ENCODE measurements at places on chromosomes 5 and 9.

GRCh38 chr5:172002840-172003512, 3.5 kb downstream of the FBXW11 start:
- DNase-seq = peak; percentile 26

DNA sequence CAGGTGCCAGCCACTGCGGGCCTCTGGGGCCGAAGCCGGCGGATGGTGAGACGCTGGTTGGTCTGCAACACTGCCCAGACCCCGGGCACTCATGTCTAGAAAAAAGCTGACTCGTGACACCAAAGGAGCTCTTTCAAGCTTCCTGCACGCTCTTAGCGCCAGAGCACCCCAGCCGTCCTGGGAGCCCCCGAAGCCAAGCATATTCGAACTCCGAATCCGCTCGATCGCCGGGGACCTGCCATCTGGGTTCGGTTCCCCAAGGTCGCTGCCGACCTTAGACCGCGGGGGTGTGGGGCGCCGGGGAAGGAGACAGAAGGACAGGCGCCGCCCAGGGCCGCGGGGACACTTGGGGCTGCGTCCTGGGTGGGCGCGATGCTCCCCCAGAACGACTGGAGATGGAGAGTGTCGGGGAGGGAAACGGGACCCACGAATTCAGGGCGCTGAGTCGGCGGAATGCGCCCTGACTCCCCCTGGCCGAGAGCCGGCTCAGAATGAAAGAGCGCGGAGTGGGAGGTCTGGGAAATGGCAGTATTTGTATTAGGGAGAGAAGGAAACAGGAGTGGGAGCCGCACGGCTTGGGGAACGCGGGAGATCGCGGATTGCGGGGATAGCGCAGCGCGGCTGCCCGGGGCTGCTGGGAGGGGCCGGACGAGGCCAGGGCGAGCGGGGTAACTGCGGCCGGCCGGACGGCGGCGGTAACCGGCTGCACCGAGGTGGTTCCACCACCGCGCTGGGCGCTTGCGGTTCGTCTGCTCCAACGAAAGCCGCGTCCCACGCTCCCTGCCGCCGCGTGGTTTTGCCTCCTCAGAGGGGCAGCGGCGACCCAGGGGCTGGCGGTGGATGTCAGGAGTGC, 20.1 kb upstream of the MARCHF6 start:
- peak; percentile 26 for DNase-seq

DNA sequence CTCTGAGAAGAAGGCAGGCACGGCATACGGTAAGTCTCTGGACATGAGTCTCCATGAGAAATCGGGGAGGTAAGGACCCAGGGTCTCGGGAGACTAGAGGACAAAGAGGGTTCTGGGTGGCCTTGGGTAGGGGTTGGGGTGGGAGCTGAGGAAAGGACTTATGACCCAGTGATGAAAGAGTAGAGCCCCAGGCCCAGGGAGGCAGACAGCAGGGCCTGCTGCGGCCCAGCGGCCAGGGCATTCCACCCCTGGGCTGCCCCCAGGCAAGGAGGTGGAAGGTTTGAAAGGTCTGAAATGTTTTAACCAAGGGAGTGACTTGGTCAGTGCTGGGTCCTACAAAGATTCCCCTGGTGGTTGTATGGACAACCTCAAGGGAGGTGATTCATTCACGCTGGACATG, 89.1 kb downstream of the CRB2 start:
- DNase-seq = no peak

DNA sequence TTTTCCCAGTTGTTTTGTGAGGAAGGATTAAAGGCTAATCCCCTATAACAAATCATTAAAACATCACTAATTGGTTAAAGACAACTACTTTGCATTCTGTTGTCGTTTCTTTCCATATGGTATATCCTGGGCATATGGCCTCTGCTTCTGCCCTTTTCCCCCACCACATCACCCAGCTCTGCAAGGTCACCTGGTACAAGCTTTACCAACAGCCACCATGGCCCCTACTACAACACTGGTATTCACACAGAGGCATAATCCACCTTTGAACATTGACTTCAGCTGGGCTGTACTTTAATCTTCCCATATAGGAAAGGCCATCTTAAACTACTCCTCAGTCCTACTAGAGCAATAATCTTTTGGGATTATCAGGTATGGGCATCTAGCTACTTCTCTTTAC, 866.1 kb downstream of the TLE4 start:
- DNase-seq = no peak

- DNase-seq = no peak
Observed at GRCh38 chr5:10624206-10624605, 60.3 kb downstream of the ANKRD33B start.

GRCh38 chr5:157544623-157544989, 31.0 kb downstream of the ADAM19 start:
- no peak for DNase-seq

- DNase-seq = no peak
Observed at GRCh38 chr5:67209141-67209771, 12.7 kb upstream of the CD180 start.

GRCh38 chr5:26805076-26805475, 233.3 kb downstream of the CDH9 start:
- no peak for DNase-seq

DNA sequence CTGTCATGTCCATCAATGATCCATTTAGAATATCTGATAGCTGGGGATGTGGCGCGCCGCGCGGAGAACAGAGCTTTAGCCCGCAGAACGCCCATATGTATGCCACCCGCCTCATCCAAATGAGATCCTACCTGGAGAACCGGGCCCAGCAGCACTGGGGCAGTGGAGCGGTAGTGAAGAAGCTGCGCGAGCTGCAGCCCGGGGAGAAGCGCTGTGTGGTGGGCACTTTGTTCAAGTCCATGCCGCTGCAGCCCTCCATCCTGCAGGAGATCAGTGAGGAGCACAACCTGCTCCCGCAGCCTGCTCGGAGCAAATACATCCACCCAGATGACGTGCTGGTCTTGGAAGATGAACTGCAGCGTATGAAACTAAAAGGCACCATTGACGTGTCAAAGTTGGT, 313.7 kb downstream of the NR2F1-AS1 start:
- no peak for DNase-seq

DNA sequence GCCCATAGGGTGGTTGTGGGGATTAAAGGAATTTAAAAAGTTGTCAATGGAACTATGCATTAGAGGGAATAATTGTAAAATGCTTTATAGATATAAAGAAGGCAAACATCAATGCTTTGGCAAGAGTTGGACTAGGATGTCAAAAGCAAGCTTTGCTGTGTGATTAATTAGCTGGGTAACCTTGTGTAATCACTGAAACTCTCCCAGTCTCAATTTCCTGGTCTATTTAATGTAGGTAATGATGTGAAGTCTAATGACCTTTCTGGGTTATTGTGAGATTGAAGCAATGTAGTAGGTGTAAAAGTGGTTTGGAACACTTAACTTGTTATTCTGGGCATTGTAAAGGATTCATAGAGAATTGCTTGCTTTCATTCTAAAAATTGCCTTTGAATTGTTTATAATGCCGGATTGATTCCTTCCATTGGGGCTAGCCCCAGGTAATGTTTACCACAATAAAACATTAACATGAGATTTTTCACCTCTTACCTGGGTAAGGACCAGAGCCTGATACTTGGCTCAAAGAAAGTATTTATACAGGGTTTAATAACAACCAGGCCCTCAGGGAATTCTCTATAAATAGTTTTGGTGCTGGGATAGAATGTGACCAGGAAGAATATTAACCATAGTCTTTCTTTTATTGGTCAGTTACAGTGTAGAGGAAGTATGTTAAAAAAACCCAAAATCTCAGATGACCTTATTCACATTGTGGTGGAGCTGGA, 30.0 kb upstream of the CLINT1 start:
- DNase-seq = no peak

- DNase-seq = no peak
Observed at GRCh38 chr9:20369391-20369790, 252.9 kb downstream of the MLLT3 start.

- DNase-seq = peak; percentile 8
Observed at GRCh38 chr5:33588654-33589372, 148.0 kb downstream of the TARS1 start.

DNA sequence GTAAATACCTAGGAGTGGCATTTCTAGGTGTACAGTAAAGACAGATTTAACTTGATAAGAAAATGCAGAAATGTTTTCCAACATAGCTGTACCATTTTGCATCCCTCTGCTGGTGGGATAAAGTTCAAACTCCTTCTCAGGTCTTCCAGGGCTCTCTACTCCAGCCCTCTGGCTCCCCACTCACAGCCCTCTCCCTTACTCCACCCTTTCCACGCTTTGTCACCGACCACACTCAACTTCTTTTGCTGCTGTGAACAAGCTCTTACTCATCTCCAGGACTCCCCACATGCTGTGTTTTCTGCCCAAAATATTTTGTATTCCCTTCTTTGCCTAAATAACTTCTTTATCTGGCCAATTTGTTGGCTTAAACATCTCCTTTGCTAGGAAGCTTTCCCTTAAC, 90.6 kb upstream of the OSMR start:
- DNase-seq = no peak

DNA sequence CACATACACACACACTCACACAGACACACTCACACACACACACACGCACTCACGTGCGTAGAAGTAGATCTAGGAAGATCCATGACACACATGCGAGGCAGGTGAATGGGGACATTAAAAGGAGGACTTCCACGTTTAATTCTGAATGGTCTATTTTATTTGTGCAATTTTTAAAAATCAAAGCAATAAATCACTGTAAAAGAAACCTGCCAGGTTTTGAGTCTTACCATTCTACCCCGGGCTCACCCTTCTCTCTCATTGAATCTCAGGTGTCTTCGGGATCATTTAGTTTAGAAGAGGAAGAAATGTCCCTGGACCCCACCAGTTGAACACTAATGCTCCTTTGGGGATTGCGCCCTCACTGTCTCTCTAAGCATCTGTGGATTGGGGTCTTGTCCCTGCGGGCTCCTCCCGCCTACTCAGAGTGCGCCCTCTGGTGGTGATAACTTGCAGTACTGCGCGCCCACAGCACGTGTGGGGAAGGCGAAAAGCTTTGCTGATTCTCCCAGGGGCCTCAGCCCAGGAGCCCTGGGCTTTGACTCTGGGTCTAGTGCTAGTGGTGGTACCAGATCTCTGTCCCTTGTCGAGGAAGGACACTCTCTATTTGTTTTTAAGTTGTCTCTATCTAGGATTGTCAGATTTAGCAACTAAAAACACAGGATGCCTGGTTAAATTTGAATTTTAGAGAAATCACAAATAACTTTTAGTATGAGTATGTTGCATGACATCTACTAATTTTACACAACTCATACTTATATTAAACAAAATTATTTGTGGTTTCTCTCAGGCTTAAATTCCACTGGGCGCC, 34.8 kb downstream of the BOD1 start:
- DNase-seq = peak; percentile 27

DNA sequence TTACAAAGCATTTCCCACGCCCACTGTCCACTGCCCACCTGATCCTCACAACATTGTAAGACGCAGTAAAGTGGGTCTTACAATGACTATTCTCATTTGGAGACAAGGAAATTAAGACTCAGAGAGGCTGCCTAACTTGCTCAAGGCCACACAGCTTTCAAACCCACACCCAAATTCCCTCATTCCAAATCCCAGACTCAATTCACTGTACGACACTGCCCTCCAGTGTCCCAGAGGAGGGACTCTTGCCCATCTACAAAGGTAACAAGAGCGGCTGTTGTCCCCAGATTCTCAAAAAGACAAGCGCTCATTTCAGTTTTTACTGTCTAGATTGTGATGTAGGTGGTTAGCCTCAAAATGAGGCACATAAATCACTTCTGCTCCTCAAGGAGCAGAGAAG, 184.6 kb downstream of the ACTL7B start:
- DNase-seq = no peak

DNA sequence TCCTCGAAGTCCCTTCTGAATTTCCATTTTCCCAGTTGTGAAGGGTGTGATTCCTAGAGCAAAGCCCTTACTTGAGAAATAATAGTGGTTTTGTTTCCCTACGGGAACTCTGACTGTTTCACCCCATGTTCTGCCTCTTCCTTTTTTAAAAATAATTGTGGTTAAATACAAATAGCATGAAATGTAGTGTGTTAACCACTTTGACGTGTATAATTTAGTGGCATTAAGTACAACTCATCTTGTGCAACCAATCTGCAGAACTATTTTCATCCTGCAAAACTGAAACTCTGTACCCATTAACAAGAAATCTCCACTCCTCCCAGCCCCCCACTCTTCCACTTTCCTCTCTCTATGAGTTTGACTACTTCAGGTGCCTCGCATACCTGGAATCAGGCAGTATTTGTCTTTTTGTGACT, 35.6 kb upstream of the HAND1 start:
- DNase-seq = no peak

GRCh38 chr9:94719878-94720277, 6.6 kb upstream of the AOPEP start:
- no peak for DNase-seq

- no peak for DNase-seq
Observed at GRCh38 chr9:125908136-125908535, 161.0 kb downstream of the PBX3 start.

GRCh38 chr9:99178912-99179872, 42.5 kb downstream of the ALG2 start:
- no peak for DNase-seq
